Dermis blood vessel endothelial cell (primary cell): ENCODE measurements at places on chromosomes 5 and 9. TPM values are rescaled to one million over a fixed set of nuclear protein-coding genes. Genes with fewer than 3 reads are reported as not detected.

GRCh38 chr5:147407094-147407681, 102.7 kb downstream of the DPYSL3 start:
- DNase-seq, result no peak

Gene KIF24
- 1.0 and 5.6 TPM in 2 replicates for total RNA-seq

- no peak for DNase-seq
Observed at GRCh38 chr5:132423438-132423898, 54.0 kb downstream of the SLC22A5 start.

- no peak for DNase-seq
Observed at GRCh38 chr5:160507221-160507721, 85.6 kb downstream of the PTTG1 start.

GRCh38 chr5:140109759-140110645, 3.9 kb upstream of the PURA start:
- no peak for DNase-seq

Gene TMEM174
- not detected in 2 replicates for total RNA-seq

- DNase-seq, result no peak
Observed at GRCh38 chr9:90991953-90992352, 190.3 kb downstream of the SYK start.

Gene SPATA9
- not detected in 2 replicates for total RNA-seq

Gene SLC34A1
- total RNA-seq, result not detected in 2 replicates

DNA sequence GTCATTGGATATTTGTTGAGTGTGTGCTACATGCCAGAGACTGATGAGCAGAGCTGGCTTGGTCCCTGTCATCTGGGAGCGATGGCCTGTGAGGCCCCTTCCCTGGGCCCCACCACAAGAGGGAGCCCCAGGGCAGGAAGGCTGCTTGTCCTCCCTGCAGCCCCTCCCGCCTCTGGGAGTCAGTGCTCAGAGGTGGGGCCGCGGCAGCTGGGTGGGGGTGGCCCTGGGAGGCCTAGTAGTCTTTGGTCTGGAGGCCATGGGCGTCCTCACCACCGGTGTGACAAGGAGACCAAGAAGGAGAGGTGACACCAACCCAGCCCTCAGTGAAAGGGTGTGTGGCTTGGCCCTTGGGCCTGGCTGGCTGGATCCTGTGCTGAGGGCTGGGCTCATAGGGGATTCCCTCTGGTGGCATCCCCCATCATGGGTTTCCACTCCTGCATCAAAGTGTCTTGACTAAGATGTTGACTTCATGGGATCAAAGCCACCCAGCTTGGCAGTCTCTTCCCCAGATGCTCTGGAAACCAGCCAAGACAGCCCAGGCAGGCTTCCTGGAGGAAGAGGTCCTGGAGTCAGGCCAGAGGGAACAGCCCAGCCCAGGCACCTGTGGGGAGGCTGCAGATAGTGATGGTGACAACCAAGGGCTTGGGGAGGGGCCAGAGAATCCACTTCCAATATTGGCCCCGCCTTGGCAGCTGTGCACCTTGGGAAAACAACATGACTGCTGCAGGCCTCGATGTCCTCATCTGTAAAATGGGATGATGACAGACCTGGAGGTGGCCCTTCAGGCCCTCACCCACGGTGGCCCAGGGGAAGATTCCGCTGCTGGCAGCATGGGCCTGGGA, 166.7 kb downstream of the GAPVD1 start:
- peak; percentile 37 for DNase-seq

Gene LRRC70
- total RNA-seq, result 48.4 and 60.8 TPM in 2 replicates

- no peak for DNase-seq
Observed at GRCh38 chr9:7516376-7516775, 283.2 kb downstream of the DMAC1 start.

DNA sequence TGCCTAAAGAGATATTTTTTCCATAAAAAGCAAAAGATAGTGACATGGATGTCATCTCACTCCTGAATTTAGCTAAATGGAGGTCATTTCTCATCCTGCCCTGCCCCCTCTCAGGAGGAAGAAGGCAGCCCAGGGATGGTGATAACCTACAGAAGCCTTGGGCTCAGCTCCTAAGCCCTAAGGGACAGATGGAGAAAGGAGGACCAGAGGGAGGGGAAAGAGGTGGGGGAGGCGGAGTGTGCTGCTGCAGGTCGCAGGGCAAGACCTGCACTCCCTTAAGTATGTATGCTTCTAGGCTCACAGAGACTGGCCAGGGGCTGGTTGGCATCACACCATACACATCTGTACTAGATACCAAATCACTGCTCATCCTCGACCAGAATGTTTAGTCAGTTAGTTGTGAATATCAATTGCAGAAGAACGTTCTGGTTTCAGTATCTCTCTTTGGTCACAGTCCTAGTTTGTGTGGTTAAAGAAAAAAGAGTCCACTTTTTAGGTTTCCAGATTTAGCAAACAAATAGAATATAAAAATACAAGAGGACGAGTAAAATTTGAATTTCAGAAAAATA, 18.4 kb upstream of the CDKN2AIPNL start:
- DNase-seq, result no peak

DNA sequence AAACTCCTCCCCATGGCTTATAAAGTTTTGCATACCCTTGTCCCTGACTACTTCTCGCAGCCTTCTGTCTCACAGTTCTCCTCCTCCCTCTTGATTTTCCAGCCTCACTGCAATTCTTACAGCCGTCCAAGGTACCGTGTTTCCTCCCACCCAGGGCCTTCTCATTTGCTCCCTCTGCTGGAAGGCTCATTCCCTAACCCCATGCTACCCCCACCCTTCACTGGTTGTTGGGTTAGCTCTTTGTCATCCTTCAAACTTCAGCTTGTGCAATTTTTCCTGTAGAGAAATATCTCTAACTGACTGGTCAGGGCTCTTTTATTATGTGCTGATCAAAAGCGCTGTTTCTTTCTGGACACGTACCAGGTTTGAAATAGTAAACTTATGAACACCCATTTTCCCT, 329.2 kb downstream of the EBF1 start:
- DNase-seq, result no peak

DNA sequence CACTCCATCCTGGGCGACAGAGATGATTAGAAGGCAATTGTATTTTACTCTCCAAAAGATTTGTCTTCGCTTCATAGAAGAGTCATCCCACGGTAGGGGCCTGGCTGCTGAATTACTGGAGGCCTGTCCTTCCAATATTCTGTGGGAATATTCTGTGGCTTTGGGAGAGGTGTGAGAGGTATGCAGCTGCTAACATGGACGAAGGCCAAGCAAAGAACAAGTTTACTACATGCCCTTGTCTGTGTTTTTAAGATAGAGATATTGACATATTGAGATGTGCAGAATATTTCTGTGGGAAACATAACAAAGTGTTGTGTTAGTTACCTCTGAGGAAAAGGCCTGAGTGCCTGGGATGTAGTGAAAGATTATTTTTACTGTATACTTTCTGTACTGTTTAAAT, 71.8 kb upstream of the SMIM15 start:
- no peak for DNase-seq

GRCh38 chr5:14696851-14697250, 32.3 kb downstream of the OTULIN start:
- no peak for DNase-seq

Gene MYMK
- total RNA-seq, result not detected in 2 replicates

Gene PCAT7
- not detected in 2 replicates for total RNA-seq

Gene TMEFF1
- 9.2 and 19.3 TPM in 2 replicates for total RNA-seq

Gene PCDHA2
- total RNA-seq, result 0.17 TPM in 1 of 2 replicates, not detected in the other

DNA sequence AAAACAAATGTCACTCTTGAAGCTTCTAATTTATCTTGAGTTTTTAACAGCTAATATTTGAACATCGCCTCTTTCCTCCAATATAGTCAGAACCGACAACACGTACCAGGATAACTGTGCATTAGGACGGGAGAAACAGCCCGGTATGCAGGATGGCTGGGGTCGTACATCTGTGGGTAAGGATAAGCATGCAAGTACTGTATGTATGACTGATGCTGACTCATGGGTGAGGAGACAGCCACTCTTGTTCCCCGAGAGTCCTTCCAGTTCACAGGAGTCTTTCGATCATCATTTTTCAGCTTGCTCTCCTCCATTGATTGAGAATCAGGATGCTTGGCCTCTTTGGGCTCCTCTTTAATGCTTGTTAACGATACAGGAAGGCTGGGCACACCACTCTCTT, 102.3 kb downstream of the ZNF608 start:
- DNase-seq, result no peak

- no peak for DNase-seq
Observed at GRCh38 chr5:1245905-1246576, 20.9 kb downstream of the SLC6A18 start.

DNA sequence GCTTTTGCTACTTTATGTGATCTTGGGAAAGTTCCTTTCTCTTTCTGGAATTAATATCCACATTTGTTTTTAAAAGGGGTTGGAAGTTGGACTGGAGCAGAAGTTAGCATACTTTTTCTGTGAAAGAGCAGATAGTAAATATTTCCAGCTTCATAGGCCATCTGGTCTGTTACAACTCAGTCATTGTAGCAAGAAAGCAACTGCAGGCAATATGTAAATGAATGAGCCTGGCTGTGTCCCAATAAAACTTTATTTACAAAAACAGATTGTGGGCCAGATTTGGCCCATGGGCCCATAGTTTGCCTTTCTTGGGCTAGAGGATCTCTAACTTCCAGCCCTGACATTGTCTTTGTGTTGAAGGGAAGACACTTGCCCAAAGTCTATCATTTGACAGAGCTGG, 104.4 kb downstream of the ACTL7B start:
- DNase-seq, result no peak

GRCh38 chr5:61910771-61911170, 395.2 kb upstream of the KIF2A start:
- no peak for DNase-seq

- DNase-seq, result no peak
Observed at GRCh38 chr9:99825172-99826046, 3.7 kb downstream of the NR4A3 start.

- no peak for DNase-seq
Observed at GRCh38 chr5:35010676-35011075, 37.1 kb downstream of the AGXT2 start.

- no peak for DNase-seq
Observed at GRCh38 chr5:132226516-132227234, 978 bp downstream of the P4HA2 start.

DNA sequence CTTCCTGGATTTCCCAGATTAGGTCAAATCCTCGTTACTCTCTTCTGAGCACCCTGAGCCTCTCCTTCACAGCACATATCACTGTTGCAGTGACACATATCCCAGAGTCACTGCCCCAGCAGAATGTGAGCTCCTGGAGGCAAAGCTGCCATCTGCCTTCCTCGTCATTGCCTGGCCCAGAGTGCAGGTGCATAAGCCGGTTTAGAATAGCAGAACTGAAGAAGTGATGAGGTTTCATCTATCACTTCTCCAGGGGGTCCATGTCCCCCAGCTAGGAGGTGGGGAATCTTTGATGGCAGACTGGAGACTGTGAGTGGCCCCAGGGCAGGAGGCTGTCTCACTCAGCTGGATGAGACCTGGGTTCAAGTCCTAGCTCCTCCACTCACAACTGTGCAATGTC, 25.8 kb downstream of the NIPAL4 start:
- DNase-seq, result no peak

DNA sequence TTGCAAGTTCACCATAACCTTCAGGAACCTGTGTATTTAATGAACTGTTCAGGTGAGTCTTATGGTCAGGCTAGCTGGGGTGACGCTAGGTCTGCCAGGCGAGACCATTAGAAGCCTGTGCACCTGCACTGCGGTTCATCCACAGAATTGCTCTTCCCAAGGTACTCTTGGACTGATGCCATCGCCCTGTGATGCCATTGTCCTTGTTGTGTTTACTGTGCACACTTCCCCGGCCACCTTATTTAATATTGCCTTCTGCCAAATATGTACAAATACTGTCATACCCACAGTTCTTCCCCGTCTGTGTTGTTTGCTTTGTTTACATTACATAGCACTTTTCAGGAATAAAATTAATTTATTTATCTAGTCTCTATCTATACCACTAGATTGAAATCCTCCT, 66.3 kb downstream of the RCL1 start:
- no peak for DNase-seq

Gene GABRA6
- total RNA-seq, result not detected in 2 replicates

GRCh38 chr9:122075135-122076030, 17.7 kb downstream of the TTLL11 start:
- DNase-seq, result no peak

DNA sequence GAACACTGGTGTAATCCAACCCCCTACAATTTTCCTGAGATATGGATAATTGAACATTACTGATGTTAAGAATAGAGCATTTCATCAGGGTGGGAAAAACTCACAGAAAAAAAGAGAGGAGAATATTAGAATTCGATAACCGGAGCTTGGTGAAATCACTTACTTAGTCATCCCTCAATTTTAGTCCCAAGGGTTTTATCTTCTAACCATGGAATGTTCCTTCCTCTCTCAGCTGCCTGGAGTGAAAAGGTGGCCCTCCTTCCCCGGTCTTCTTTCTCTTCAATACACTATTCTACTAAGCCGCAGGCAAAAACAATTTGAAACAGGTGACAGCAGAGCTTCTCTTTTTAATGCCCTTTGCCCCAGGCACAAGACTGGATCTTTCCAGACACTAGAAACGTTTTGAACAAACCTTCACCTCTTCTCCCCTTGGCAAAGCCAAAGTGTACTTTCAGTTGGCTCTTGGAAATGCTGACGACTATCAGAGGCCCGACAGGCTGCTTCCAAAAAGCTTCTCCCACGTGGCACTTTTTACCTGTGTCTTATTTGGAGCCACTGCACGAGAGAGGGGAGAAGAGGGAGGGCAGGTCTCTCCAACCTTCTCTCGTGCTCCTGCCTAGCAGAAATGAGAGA, 543.9 kb downstream of the TLE1 start:
- no peak for DNase-seq

Gene SIT1
- total RNA-seq, result not detected in 2 replicates

Gene MSX2
- total RNA-seq, result 0.05 and 0.17 TPM in 2 replicates

- no peak for DNase-seq
Observed at GRCh38 chr5:136309932-136310598, 55.3 kb downstream of the TRPC7 start.

DNA sequence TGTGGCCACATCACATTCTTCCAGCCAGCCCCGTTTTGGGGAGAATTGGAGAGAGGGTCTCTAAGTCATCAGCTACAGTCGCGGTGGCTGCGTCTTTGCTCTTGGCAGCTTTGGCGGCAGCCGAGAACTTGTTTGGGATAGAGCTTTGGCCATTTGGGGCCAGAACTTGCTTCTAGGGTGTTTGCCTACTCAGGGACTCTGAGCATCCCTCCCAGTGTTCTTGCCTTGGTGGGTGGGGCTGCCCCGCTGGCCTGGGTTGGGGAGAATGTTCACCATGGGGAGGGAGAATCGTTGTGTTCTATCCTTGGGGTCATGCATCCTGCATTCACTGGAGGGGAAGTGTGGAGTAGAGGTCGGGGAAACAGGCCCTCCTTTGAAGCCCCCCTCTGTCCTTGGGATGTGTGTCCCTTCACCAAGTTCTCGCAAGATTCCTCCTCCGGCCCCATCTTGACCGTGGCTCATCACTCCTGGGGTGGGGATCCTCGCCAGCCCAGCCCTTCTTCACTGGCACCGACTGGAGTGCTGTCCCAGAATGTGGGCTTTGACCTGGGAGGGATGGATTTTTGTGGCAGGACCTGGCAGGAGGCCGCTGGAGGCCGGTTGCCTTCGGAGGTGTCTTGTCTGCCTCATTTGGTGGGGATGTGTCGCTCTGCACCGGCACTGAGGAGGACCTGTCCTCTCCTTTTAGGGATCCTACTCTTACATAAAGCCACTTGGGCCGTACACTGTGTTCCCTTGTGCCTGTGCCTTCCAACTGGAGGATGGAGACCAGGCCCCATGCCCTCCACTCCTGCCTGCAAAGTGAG, 3.5 kb downstream of the PHF2 start:
- DNase-seq, result no peak
